HuH-7 (cell line): ENCODE measurements at places on chromosomes 11 and 22.

GRCh38 chr11:12968826-12969225 is 40.3 kb upstream of the RASSF10 start:
- DNase-seq = no peak

DNA sequence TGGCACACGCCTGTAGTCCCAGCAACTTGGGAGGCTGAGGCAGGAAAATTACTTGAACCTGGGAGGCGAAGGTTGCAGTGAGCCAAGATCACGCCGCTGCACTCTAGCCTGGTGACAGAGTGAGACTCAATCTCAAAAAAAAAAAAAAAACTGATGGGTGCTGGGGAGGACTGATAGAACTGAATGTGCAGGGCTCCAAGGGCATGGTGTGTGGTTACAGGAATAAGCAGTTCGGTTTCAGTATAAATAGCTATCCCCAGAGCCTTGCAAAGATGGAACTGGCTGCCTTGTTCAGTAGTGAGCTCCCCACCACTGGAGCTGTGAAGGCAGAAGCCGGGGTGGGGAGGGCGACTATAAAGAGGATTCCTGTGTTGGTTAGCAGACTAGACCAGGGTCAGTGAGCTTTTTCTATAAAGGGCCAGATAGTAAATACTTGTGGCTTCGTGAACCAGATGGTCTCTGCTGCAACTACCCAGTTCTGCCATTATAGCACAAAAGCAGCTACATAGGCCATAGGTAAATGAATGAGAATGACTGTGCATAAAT is 5.9 kb downstream of the TOM1 start:
- no peak for DNase-seq

DNA sequence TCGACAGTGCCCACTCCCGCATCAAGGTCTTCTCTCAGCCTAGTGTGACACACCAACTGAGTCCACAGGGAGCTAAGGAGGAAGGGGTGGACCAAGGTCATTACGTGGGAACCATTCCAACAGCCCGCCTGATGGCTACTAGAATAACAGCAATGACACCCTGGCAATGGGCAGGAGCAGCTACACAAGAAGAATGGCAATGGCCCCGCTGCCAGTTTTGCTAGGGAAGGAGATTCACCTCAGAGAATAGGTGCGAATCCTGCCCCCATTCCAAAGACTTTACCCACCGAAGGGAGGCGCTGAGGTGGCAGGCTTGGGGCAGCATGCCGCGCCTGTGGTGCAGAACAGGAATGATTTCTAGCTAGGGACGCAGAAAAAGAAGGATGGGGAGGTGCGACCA is 9.1 kb downstream of the WT1 start:
- no peak for DNase-seq

DNA sequence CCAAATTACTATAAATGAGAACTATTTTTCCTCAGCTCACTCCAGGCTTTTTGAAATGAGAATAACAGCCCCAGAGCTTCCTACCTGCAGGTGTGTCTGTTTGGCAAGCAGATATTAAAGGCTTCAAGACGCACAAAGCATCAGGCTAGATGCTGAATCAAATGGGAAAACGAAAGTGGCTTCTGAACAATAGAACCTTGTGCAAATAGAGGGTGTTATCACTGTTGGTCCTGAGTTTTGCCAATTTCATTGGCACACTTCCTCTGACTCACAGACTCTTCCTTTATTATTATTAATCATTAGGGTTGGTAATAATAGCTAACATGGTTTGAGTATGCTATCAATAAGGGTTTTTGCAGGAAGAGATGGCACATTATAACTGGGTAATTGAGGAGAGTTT is 13.4 kb downstream of the SYT13 start:
- DNase-seq = no peak

- DNase-seq = no peak
Observed at GRCh38 chr11:123206791-123207434, 11.9 kb upstream of the CLMP start.

DNA sequence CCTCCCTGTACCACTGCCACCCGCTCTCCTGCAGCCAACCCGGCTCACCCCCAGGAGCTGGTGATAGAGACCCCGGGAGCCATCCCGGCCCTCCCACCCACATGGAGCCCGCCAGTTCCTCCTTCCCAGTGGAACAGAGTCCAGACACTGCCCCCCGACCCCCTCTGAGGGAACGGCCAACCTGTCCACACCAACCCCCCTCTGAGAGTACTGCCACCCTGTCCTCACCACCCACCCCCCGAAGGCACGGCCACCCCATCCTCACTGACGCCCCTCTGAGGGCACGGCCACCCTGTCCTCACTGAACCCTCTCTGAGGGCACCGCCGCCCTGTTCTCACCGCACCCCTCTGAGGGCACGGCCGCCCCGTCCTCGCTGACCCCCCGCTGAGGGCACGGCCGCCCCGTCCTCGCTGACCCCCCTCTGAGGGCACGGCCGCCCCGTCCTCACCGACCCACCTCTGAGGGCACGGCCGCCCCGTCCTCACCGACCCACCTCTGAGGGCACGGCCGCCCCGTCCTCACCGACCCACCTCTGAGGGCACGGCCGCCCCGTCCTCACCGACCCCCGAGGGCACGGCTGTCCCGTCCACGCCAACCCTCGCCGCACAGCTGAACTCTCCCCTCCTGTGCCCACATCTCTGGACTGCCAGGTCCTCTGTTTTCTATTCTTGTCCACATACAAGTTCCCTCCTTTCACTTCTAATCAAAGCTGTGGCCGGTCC is 18.0 kb downstream of the TOLLIP start:
- DNase-seq = no peak

GRCh38 chr11:24653901-24654300 is 157.0 kb downstream of the LUZP2 start:
- no peak for DNase-seq

DNA sequence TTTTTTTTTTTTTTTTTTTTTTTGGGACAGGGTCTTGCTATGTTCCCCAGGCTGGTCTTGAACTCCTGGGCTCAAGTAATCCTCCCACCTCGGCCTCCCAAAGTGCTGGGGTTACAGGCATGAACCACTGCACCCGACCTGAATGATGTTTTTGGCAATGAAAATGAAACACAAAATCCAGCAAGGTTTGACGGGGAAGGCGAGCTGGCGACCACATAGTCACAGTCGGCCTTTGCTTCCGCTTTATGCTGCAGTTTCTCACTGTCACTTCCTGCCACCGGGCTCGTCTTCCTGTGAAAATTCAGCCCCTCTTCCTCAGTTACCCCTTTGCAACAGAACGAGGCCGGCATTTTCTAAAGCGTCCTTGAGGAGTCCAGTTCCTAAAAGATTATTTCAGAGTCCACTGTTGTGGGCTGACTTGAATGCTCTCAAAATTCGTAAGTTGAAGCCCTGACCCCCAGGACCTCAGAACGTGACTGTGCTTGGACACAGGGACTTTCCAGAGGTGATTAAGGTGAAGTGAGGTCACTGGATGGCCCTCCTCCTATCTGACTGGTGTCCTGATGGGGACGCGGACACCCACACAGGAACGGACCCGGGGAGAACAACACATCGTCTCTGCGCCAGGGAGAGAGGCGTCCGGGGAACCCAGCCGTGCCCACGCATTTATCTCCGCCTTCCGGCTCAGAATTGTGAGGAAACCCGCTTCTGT is 2.9 kb upstream of the BID start:
- no peak for DNase-seq

- no peak for DNase-seq
Observed at GRCh38 chr11:18312012-18312411, 9.9 kb downstream of the HPS5 start.

DNA sequence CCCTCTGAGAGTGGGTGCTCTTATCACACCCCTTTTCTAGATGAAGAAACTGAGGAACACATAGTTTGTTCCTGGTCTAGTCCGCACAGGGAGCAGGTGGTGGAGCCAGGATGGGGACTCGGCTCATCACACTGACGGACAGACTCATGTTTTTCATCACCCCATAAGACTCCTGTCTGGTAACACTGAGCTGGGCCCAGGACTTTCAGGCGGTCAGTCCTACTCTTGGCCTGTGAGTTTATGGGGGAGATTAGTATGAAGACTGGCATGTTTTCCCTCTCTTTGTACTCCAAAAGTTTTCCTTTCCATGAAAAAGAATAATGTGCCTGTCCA is 160.8 kb downstream of the LDLRAD3 start:
- DNase-seq = no peak

DNA sequence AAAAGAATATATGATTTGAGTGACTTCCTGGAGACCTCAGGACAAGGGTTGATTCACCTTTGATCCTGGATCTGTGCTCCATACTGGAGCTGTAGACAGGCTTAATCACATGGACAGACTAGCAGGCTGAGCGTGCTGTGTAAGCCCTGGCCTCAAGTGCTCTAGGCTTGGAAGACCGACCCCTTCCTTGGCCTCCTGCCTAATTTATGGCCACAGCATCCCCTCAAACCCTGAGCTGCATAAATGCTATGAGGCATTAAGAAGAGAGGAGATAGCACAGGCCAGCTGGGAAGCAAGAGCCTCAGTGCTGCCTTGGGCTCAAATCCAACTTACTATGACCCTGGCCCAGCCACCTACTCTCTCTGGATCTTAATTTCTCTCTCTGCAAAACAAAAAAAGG is 385.1 kb downstream of the BUD13 start:
- DNase-seq = no peak

DNA sequence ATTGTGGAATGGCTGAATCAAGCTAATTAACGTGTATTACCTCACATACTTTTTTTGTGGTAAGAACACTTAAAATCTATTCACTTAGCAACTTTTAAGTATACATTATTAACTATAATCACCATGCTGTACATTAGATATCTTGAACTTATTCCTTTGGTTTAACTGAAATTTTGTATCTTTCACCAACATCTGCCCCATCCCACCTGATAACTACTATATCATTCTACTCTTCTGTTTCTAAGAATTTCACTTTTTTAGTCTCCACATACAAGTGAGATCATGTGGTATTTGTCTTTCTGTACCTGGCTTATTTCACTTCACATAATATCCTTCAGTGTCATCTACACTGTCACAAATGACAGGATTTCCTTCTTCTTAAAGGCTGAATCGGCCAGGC is 17.1 kb upstream of the VWA5A start:
- no peak for DNase-seq
